ENCODE measurements at places on chromosomes 6 and 20.
A peak's percentile ranks its signal among the peaks of the same experiment; 100 is the strongest.

GRCh38 chr6:130189531-130190397, 33.0 kb downstream of the SAMD3 start:
- no peaks in the 10 kb centered on the region for H3K27me3 ChIP-seq
- no peaks in the 10 kb centered on the region for H3K36me3 ChIP-seq
- H3K27ac ChIP-seq: no peak overlapping the region
- no peaks in the 10 kb centered on the region for H3K4me1 ChIP-seq
- DNase-seq: no peak

- H3K4me1 ChIP-seq: peaks cover 17% of the 10 kb centered on the region
- DNase-seq: no peak
- H3K4me3 ChIP-seq: no peak overlapping the region
- H3K36me3 ChIP-seq: no peaks in the 10 kb centered on the region
Measured at GRCh38 chr6:3341467-3341866, 82.7 kb downstream of the PSMG4 start.

GRCh38 chr20:50594231-50594590, 84.0 kb downstream of the PTPN1 start:
- no peaks in the 10 kb centered on the region for H3K4me1 ChIP-seq
- no peaks in the 10 kb centered on the region for H3K27me3 ChIP-seq
- no peak for DNase-seq
- H3K36me3 ChIP-seq: no peaks in the 10 kb centered on the region
- no peak overlapping the region for H3K27ac ChIP-seq
- no peak overlapping the region for H3K4me3 ChIP-seq

DNA sequence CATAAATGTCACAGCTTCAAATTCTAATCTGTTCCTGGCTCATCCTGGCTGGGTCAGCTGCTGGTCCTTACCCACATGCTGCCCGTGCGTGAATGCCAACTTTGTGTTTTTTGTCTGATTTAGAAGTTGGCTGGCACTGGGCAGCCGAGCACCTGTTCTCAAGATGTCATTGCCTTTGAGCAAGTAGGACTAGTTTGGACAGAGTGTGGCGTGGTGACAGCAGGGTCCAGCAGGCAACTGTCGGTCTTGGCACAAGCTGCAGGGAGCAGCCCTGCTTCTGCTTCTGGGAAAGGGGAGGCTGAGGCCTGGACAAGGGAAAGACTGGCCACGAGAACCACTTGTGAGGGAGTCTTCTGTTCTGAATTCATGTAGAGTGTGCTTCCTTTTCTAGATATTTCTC, 26.4 kb upstream of the ADRM1 start:
- H3K27me3 ChIP-seq: no peaks in the 10 kb centered on the region
- peaks cover 26% of the 10 kb centered on the region for H3K36me3 ChIP-seq
- H3K4me1 ChIP-seq: no peaks in the 10 kb centered on the region
- no peak overlapping the region for H3K27ac ChIP-seq

DNA sequence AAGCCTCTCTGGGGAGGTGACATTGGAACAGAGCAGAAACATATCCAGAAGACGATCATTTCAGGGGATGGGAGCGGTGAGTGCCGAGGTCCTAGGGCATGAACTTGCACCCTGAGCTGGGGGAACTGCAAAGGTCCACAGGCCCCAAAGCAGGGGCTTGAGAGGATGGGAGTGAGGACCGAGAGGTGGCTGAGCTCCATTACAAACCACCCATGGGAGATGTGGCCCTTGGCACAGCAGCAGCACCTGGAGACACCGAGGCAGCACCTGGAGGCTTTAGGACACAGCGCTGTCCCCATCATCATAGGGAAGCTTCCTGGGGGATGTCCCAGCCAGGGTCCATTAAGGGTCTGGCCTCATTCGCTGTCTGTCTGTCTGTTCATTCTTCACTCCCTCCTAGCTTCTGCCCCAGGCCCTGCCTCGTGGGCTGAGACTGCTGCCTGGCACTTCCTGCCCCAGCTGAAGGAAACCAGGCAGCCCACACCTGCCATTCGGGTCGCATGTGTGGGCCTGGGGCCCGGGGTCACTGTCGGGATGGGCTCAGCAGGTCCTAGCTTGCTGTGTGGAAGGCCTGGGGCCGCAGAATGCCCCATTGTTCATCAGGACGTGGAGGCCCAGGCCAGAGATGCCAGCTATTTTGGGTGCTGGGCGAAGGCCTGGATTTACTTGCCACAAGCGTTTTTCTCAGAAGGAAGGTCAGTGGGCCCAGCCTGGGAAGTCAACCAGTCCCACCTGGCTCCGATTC, 42.8 kb upstream of the STX16 start:
- no peaks in the 10 kb centered on the region for H3K36me3 ChIP-seq
- no peak overlapping the region for H3K4me3 ChIP-seq
- H3K27me3 ChIP-seq: no peaks in the 10 kb centered on the region

DNA sequence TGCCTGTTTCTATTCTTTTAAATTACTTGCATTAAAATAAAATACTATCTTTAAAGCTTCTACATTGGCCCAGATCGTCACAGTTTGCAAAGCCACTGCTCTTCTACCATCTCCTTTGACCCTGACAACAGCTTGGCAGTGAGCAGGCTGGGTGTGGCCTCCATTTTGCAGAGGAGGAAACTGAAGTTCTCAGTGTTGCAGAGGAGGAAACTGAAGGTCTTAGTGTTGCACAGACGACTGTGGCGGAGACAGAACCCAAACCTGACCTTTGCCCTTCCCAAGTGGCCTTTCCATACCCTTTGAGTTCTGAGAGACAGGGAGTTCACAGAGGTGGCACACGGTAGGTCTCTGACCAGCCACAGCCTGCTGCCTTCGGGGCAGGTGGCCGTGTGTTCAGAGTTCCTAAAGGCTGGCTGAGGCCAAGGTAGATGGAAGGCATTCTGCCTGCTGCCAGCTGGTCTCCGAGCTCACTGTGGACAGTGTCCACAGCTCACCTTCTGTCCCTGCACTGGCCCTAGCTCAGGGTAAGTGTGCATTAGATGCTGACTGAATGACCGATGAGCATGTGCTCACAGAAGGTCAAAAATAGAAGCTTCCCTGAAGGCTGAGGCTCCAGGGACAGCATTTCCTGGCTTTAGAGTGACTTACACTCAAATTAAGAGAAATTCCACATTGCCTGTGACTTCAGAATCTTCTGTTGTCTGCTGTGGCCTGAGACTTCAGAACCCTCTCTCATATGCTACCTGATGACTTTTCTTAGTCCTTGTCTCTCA, 113.5 kb upstream of the SLC24A3 start:
- DNase-seq: no peak
- H3K36me3 ChIP-seq: no peaks in the 10 kb centered on the region

- H3K36me3 ChIP-seq: no peaks in the 10 kb centered on the region
- H3K4me3 ChIP-seq: no peak overlapping the region
- no peaks in the 10 kb centered on the region for H3K27me3 ChIP-seq
Measured at GRCh38 chr20:44231193-44231592, 15.9 kb upstream of the GDAP1L1 start.

DNA sequence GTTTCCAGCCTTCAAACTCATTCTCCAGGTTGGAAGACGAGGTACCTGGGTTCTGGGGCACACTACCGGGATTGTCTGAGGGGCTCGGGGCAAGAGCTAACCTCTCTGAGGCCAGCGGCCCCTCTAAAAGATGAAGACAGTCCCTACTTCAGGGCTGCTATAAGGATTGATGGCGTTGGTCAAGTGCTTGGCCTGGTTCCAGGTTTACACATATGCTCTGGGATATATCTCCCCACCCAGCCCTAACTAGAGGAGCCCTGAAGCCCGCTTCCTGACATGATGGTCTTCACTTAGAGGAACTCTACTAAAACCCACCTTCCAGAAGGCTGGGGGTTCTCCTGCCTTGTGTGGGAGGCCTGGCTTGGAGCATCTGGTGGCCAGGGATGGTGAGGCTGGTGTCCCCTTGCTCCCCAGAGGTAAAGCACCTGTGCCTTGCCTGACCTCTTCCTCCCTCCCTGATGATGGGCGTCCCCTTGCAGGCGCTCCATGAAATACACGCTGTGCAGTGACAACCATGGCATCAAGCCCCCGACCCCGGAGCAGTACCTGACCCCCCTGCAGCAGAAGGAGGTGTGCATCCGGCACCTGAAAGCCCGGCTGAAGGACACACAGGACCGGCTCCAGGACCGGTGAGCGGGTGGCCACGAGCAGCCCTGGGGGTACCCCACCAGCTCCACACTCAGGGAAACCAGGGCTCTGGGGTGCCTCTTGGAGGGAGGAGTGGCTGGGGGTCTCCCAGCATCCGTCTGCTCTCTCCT, 28.7 kb downstream of the SDCBP2 start:
- no peaks in the 10 kb centered on the region for H3K27me3 ChIP-seq
- DNase-seq: no peak
- no peaks in the 10 kb centered on the region for H3K4me1 ChIP-seq
- H3K27ac ChIP-seq: no peak overlapping the region
- H3K4me3 ChIP-seq: no peak overlapping the region
- H3K36me3 ChIP-seq: no peaks in the 10 kb centered on the region

- no peak for DNase-seq
- no peaks in the 10 kb centered on the region for H3K4me1 ChIP-seq
- H3K36me3 ChIP-seq: peaks cover 38% of the 10 kb centered on the region
Measured at GRCh38 chr6:63708631-63709030, 73.0 kb downstream of the PHF3 start.

GRCh38 chr6:166907871-166908806, 48.2 kb downstream of the RNASET2 start:
- H3K36me3 ChIP-seq: no peaks in the 10 kb centered on the region
- peaks cover 24% of the 10 kb centered on the region for H3K4me1 ChIP-seq
- H3K4me3 ChIP-seq: no peak overlapping the region
- no peak for DNase-seq
- no peaks in the 10 kb centered on the region for H3K27me3 ChIP-seq
- peak overlapping the region; percentile 49 for H3K27ac ChIP-seq

GRCh38 chr6:122683989-122684651, 73.9 kb downstream of the PKIB start:
- no peaks in the 10 kb centered on the region for H3K27me3 ChIP-seq
- H3K36me3 ChIP-seq: no peaks in the 10 kb centered on the region
- no peak overlapping the region for H3K4me3 ChIP-seq
- DNase-seq: no peak

- H3K27me3 ChIP-seq: no peaks in the 10 kb centered on the region
- H3K36me3 ChIP-seq: no peaks in the 10 kb centered on the region
- DNase-seq: no peak
- no peaks in the 10 kb centered on the region for H3K4me1 ChIP-seq
Measured at GRCh38 chr20:35828916-35829315, 57.1 kb downstream of the PHF20 start.

- no peak overlapping the region for H3K4me3 ChIP-seq
- peak overlapping the region; percentile 49 for H3K27ac ChIP-seq
- peaks cover 24% of the 10 kb centered on the region for H3K4me1 ChIP-seq
- no peaks in the 10 kb centered on the region for H3K36me3 ChIP-seq
- H3K27me3 ChIP-seq: no peaks in the 10 kb centered on the region
- peak; percentile 53 for DNase-seq
Measured at GRCh38 chr6:166907373-166907841, 48.9 kb downstream of the RNASET2 start.

DNA sequence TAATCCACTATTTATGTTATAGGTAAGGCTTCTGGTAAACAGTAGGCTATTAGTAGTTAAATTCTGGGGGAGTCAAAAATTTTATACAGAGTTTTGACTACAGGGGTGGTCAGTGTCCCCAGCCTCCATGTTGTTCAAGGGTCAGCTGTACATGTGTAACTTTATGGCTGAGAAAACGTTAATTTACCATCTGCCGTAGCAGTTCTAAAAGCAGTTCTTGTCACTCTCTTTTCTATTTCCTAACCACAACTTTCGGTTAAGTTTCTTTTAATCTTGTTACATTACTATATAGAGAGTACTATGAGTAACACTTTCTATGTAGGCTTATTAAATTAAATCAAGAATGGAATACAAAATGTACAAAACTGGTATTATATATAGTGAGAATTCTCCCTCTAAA, 21.6 kb upstream of the KIF6 start:
- H3K4me1 ChIP-seq: no peaks in the 10 kb centered on the region
- H3K36me3 ChIP-seq: no peaks in the 10 kb centered on the region
- no peak for DNase-seq
- no peak overlapping the region for H3K4me3 ChIP-seq
- H3K27ac ChIP-seq: no peak overlapping the region

DNA sequence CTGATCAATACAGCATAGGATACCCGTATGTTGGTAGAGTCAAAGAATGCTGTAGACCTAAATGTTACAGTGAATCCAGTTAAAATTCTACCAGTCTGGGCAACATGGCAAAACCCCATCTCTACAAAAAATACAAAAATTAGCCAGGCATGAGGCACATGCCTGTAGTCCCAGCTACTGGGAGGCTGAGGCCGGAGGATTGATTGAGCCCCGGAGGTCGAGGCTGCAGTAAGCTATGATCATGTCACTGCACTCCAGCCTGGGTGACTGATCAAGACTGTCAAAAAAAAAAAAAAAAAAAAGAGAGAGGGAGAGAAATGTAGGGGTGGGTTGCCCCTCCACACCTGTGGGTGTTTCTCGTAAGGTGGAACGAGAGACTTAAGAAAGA, 167.5 kb downstream of the SLC16A10 start:
- H3K4me3 ChIP-seq: no peak overlapping the region
- H3K27ac ChIP-seq: no peak overlapping the region
- no peak for DNase-seq
- H3K27me3 ChIP-seq: no peaks in the 10 kb centered on the region
- H3K4me1 ChIP-seq: no peaks in the 10 kb centered on the region

GRCh38 chr6:153012856-153013255, 10.3 kb upstream of the MTRF1L start:
- H3K4me3 ChIP-seq: no peak overlapping the region
- H3K4me1 ChIP-seq: no peaks in the 10 kb centered on the region
- H3K27ac ChIP-seq: no peak overlapping the region
- no peak for DNase-seq
- H3K36me3 ChIP-seq: no peaks in the 10 kb centered on the region

GRCh38 chr6:56804996-56805395, 149.9 kb upstream of the BEND6 start:
- no peak overlapping the region for H3K27ac ChIP-seq
- H3K27me3 ChIP-seq: no peaks in the 10 kb centered on the region
- H3K36me3 ChIP-seq: no peaks in the 10 kb centered on the region
- no peak overlapping the region for H3K4me3 ChIP-seq
- H3K4me1 ChIP-seq: peaks cover 26% of the 10 kb centered on the region

- H3K4me3 ChIP-seq: no peak overlapping the region
- no peaks in the 10 kb centered on the region for H3K4me1 ChIP-seq
- H3K27ac ChIP-seq: no peak overlapping the region
- H3K27me3 ChIP-seq: no peaks in the 10 kb centered on the region
- H3K36me3 ChIP-seq: no peaks in the 10 kb centered on the region
- DNase-seq: no peak
Measured at GRCh38 chr6:107237992-107238660, 122.8 kb upstream of the BEND3 start.

DNA sequence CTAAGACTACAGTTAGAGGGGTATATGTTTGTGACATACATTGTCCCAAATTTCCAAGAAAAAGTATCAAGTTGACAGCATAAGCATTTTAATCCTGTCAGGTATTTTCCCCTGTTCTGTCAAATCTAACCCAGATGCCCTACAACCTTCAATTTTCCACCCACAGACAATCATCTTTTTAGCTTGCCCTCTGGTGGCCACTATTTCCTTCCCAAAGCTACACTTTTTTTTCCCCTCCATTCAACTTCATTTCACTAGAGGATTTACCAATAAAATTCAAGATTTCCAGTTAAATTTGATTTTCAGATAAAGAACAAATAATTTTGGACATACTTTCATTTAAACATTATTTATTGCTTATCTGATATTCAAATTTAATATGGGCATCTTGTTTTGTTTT, 286.6 kb downstream of the TENT5A start:
- no peak for DNase-seq
- no peaks in the 10 kb centered on the region for H3K27me3 ChIP-seq
- H3K4me1 ChIP-seq: no peaks in the 10 kb centered on the region
- H3K36me3 ChIP-seq: no peaks in the 10 kb centered on the region
- no peak overlapping the region for H3K27ac ChIP-seq

GRCh38 chr20:17898548-17898994, 70.0 kb downstream of the SNX5 start:
- no peaks in the 10 kb centered on the region for H3K36me3 ChIP-seq
- no peaks in the 10 kb centered on the region for H3K27me3 ChIP-seq
- H3K27ac ChIP-seq: no peak overlapping the region
- H3K4me1 ChIP-seq: peaks cover 35% of the 10 kb centered on the region
- no peak for DNase-seq

Measured in GM12878 (cell line).